ENCODE measurements at places on chromosomes 3 and 15.

GRCh38 chr3:73746623-73747022 is 121.9 kb upstream of the PDZRN3 start:
- no peak for DNase-seq

GRCh38 chr3:145518639-145519038 is 642.3 kb downstream of the PLOD2 start:
- DNase-seq: no peak

DNA sequence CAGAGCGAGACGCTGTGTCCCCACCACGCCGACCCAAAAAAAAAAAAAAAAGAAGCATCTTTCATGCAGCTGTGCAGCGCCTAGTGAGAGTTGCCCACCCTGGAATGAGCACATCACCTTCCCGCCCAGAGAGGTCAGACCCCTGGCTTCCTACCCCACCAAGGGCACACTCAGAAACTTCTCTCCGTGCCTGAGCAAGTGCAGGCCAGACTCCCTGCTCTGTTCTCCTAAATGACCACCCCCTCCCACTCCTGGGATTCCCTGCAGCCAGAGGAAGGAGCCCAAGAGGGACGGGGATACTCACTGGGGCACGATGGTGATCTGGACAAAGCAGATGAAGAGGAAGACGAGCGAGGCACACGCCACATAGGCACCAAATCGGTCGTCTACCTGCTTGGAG is 116.0 kb downstream of the SEC22A start:
- DNase-seq: no peak

GRCh38 chr3:40463579-40463978 is 6.4 kb downstream of the RPL14 start:
- no peak for DNase-seq

DNA sequence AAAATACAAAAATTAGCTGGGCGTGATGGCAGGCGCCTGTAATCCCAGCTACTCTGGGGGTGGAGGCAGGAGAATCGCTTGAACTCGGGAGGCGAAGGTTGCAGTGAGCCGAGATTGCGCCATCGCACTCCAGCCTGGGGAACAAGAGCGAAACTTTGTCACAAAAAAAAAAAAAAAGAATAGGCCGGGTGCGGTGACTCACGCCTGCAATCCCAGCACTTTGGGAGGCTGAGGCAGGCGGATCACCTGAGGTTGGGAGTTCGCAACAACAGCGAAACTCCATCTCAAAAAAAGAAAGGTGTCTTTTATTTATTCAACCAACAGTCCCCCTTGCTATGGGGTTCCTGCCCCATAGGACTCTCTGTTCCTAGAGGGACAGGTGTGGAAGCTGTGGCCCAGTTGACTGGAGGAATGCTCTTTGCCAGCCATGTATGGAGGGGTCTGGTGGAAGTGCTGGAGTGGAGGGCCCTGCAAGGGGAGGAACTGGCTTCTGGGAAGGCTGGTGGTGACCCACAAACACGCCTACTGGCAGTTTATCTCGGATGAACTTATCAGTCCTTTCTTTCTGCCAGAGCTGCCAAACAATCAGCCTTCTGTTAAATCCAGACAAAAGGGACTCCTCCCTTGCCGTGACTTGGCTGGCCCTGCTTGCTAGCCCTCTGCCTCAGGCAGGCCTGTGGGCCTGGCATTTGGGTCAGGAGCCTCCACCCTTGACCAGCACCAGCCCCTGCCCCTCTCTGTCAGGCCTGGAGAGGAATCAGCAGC is 4.6 kb upstream of the DAG1 start:
- DNase-seq: no peak

DNA sequence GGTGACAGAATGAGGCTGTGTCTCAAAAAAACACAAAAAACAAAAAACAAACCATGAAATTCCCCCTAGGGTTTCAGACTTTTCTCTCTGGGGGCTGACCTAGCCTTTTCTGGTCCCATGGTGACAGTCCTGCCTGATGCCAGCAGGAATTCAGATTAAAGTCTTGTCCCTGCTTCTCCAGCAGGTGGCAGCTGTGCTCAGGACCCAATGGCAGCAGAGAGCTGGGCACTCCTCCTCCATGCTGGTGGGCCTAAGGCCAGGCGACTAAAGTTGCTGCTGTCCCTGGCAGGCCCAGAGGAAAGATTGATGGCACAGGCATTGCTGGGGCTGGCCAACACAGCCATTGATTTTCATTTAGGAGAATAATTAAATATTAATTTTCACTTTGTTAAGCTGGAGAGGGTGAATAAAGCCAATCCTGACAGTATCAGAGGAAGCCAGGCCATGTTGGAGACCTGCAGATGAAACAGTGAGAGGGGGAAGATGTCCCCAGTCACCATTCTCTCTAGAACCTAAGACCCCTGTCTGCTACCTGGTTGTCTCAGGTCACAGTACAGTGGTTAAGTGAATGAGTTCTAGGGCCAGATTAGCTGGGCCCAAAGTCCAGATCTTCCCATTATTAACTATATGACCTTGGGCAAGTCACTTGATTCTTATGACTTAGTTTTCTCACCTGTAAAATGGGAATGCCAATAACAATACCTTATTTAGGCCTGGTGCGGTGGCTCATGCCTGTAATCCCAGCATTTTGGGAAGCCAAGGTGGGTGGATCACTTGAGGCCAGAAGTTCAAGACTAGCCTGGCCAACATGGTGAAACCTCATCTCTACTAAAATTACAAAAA is 7.1 kb downstream of the CELF6 start:
- peak; percentile 62 for DNase-seq

DNA sequence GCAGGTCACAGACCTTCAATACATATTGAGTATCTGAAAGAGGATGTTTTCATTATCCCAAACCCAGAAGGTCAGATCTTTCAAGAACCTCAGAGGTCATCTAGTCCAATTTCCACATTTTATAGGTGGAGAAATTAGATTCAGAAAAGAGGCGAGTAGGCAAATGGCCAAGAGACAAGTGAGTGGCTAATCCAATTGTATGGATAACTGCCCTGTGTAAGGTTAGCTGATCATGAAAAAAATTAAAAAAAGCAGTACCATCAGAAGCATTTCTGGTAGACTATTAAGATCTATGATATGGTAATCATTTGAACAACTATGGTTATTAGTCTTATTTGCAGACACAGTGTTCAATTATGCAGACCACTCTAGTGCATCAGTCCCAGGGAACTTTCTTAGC is 660.7 kb upstream of the CFAP20DC start:
- no peak for DNase-seq

- no peak for DNase-seq
Measured at GRCh38 chr15:42511007-42511391, 15.6 kb downstream of the SNAP23 start.

DNA sequence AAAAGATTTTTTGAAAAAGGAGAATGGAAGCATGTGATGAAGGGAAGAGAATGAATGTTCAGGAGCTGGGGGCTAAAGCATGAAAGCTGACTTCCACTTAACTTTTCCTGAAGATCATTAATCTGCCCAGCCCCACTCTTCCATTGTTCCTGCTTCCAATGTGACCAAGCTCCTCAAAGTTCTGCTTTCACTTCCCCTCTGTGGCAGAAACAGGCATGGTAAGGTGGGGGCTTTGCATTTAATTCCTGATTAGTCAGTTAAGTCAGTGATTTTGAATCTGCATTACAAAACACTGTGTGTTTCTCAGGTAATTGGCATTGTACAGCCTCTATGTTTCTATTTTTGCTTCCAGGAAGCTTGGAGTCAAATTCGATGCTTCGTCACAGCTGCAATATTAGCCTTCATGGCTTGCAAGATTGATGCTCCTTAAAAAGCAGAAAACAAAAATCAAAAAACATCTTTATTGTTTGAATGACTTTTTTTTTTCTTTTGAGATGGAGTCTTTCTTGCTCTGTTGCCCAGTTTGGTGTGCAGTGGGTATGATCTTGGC is 7.3 kb upstream of the TM6SF1 start:
- DNase-seq: no peak

DNA sequence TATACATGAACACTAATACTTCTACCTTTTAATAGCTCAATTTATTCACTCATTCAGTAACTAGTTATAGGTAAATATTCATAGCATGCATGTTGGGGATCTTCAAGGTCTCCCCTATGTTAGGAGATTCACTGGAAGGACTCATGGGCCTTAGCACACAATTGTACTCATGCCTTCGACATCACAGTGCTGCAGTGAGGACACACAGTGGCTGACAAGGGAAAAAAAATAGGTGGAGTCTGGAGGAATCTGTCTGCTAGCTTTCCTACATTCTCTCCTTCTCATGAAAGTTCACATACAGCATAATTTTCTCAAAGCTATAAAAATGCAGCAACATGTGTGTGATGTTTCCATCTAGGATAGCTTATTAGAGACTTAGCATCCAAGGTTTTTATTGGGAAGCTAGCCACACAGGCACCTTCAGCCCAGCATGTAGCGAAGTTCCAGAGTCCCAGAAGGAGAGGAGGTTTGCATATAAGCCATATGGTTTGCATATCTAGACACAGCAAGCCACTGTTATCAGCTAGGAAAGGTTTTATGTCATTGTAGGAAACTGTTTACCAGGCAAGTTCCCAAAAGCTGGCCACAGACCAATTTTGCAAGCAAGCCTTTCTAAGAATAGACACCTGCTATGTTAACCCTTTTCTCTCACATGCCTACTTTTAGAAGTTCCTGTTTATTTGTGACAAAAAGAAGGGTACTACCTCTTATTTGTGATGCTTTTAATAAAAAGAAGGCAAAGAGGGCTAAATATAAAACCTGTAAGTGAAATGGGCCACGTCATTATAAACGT is 46.4 kb downstream of the MORC1 start:
- no peak for DNase-seq

- peak; percentile 28 for DNase-seq
Measured at GRCh38 chr15:75048394-75048793, 25.0 kb downstream of the PPCDC start.
